ENCODE measurements at places on chromosomes 1 and 21.
A peak's percentile ranks its signal among the peaks of the same experiment; 100 is the strongest.

GRCh38 chr1:158331106-158331425 lies 265 bp downstream of the CD1B start:
- DNase-seq: no peak
- H3K4me1 ChIP-seq: peaks cover 12% of the 10 kb centered on the region
- H3K36me3 ChIP-seq: no peaks in the 10 kb centered on the region
- no peaks in the 10 kb centered on the region for H3K27me3 ChIP-seq
- H3K27ac ChIP-seq: no peak overlapping the region

DNA sequence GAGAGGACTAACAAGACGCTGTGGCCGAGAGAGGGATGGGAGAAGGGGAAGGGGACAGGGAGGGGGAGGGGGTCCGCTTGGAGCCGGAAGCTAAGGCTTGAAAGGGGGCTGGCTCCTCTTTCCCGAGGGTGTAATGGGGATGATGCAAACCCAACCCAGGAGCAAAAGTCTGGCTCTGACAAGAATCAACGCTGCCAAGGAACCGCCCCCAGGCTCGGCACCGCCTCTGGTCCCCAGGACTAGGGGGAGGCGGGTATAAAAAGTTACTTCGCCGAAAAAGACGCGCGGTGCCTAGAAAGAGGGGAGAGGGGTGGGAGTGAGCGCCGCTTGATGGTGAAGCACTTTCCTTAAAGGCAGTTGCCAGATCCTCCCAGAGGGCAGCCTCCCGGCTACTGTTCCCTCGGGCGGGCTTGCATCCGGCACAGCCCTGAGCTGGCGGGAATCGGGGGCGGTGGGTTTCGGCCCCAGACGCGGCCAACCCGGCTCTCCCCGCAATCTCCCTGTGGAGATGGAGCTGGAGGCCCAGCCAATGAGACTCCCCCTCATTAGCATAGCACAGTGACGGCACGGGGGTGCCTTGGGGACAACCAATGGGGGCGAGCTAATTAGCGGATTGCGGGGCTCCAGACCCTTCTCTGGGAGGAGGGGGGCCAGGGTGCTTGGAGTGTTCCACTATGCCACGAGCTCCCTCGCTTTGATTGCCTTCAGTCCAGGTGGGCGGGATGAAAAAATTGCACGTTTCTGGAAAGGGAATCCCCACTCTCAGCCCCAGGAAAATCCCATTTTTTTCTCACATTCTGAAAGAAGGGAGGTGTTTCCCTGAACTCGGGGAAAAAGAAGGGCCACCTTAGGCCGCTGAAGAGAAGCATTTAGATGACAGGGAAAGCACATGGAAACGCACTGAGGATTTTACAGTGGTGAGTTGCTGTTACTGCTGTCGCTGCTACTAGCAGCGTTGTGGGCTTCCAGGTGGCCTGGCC lies at the start of gene KCNT2:
TSS of gene KCNT2 (minus strand) at position 51 of the 980 bp plus-strand sequence. CDS start 131 bp downstream, outside the sequence.
- no peaks in the 10 kb centered on the region for H3K36me3 ChIP-seq
- H3K27me3 ChIP-seq: no peaks in the 10 kb centered on the region
- H3K4me1 ChIP-seq: no peaks in the 10 kb centered on the region
- DNase-seq: peak; percentile 5
- H3K27ac ChIP-seq: no peak within 1 kb of the TSS
- no peak within 1 kb of the TSS for H3K4me3 ChIP-seq

- H3K27ac ChIP-seq: no peak overlapping the region
- DNase-seq: peak; percentile 24
- H3K4me3 ChIP-seq: no peak overlapping the region
- peaks cover 13% of the 10 kb centered on the region for H3K4me1 ChIP-seq
- H3K27me3 ChIP-seq: no peaks in the 10 kb centered on the region
- no peaks in the 10 kb centered on the region for H3K36me3 ChIP-seq
These were observed 2.7 kb upstream of the RAD54L start for GRCh38 chr1:46244656-46245371.

GRCh38 chr1:205067031-205067430 lies 17.2 kb downstream of the TMEM81 start:
- no peaks in the 10 kb centered on the region for H3K27me3 ChIP-seq
- no peak overlapping the region for H3K4me3 ChIP-seq
- no peaks in the 10 kb centered on the region for H3K4me1 ChIP-seq
- no peak for DNase-seq
- H3K36me3 ChIP-seq: no peaks in the 10 kb centered on the region

GRCh38 chr1:47975302-47975921 lies 21.8 kb downstream of the TRABD2B start:
- H3K27ac ChIP-seq: no peak overlapping the region
- H3K27me3 ChIP-seq: no peaks in the 10 kb centered on the region
- no peaks in the 10 kb centered on the region for H3K4me1 ChIP-seq
- no peak for DNase-seq
- H3K4me3 ChIP-seq: no peak overlapping the region
- H3K36me3 ChIP-seq: no peaks in the 10 kb centered on the region

DNA sequence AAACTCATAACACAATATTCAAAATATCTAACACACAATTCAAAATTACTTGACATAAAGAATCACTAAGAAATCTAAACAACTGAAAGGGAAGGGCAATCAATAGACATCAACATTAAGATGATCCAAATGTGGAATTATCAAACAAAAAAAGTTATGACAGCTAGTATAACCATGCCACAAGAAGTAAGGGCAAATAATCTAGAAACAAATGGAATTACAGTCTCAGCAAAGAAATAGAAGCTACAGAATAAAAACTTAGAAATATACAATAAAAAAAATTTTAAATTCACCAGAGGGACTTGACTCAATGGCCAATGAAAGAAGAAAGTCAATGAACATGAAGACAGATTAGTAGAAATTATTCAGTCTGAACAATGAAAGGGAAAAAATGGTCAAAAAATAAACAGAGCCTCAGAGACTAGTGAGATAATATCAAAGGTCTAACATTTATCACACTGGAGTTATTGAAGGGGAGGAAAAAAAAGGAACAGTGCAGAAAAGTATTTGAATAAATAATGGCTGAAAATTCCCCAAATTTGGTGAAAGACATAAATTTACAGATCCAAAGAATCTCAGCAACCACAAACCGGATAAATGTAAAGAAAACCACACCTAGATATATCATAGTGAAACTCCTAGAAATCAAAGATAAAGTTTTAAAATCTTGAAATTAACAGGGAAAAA lies 41.8 kb downstream of the BARHL2 start:
- H3K27ac ChIP-seq: no peak overlapping the region
- DNase-seq: no peak
- no peaks in the 10 kb centered on the region for H3K27me3 ChIP-seq
- no peaks in the 10 kb centered on the region for H3K36me3 ChIP-seq
- no peak overlapping the region for H3K4me3 ChIP-seq

DNA sequence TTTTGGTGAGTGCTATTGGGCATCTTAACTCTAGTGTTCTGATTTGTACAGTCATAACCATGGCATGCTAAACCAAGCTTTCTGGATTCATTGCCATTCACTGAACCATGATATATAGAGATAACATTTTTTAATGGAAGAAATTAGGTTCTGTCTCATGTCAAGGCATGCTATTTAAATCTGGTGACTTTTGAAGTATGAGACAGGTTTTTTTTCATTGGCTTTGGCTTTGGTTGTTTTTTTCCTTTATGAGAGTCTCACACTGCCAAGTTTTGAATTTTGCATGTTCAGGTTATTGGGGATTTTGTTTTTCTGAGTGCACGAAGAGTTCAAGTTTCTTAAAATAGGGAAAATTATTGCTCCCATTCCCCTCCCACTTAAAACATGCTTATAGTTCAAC lies 141.3 kb upstream of the ADAMTS5 start:
- no peak for DNase-seq
- no peaks in the 10 kb centered on the region for H3K27me3 ChIP-seq
- no peak overlapping the region for H3K4me3 ChIP-seq

- H3K27me3 ChIP-seq: no peaks in the 10 kb centered on the region
- no peaks in the 10 kb centered on the region for H3K36me3 ChIP-seq
- H3K4me1 ChIP-seq: no peaks in the 10 kb centered on the region
- no peak overlapping the region for H3K27ac ChIP-seq
- DNase-seq: no peak
These were observed 1716.6 kb downstream of the MRPL39 start for GRCh38 chr21:23890652-23891051.

GRCh38 chr1:112444269-112444668 lies 48.3 kb downstream of the CTTNBP2NL start:
- no peak overlapping the region for H3K27ac ChIP-seq
- DNase-seq: no peak
- no peaks in the 10 kb centered on the region for H3K4me1 ChIP-seq
- H3K27me3 ChIP-seq: no peaks in the 10 kb centered on the region
- H3K4me3 ChIP-seq: no peak overlapping the region

GRCh38 chr1:84319662-84320061 lies 18.2 kb downstream of the SAMD13 start:
- H3K36me3 ChIP-seq: no peaks in the 10 kb centered on the region
- no peak overlapping the region for H3K4me3 ChIP-seq
- H3K27ac ChIP-seq: no peak overlapping the region
- no peaks in the 10 kb centered on the region for H3K4me1 ChIP-seq
- H3K27me3 ChIP-seq: no peaks in the 10 kb centered on the region
- DNase-seq: no peak

DNA sequence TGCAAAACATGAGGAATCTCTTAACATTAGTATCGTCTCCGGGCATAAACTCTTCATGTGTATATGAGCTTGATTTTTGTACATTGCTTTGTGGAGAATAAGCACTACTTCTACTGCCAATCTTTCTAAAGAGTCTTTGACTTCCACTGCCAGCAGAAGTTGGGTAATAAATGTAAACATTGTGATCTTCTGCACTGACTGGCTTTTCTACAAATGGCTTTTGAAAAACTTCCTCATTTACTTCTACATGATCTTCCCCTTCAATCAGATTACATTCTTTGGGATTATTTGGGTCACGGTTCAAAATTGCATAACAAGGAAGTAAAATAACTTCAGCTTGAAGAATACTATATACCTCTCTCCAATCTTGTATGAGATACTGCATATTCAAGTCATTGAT lies 30.4 kb upstream of the SLC44A5 start:
- H3K27ac ChIP-seq: no peak overlapping the region
- H3K4me1 ChIP-seq: no peaks in the 10 kb centered on the region
- no peaks in the 10 kb centered on the region for H3K27me3 ChIP-seq
- no peak overlapping the region for H3K4me3 ChIP-seq
- no peak for DNase-seq

- no peak overlapping the region for H3K4me3 ChIP-seq
- H3K27me3 ChIP-seq: no peaks in the 10 kb centered on the region
- H3K4me1 ChIP-seq: no peaks in the 10 kb centered on the region
- H3K36me3 ChIP-seq: peaks cover 5% of the 10 kb centered on the region
These were observed 33.7 kb downstream of the ZYG11B start for GRCh38 chr1:52759908-52760307.

DNA sequence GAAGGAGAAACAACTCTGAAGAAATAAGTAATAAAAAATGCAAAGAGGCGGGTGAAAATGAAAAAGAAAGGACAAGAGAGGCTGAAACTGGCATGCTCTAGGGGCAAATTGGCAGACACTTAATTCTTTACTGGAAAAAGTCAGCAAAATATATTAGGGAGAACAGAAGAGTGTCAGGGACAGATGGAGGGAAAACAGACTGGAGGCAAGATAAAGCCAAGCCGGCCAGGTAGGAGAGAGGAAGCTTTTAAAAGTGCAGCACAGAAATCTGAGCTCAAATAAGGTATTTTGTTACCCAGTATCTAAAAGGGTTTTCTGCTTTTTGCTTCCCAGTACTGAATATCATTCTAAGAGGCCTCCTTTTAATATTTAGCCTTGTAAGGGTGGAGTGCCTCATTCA lies 339.3 kb downstream of the PAPPA2 start:
- no peaks in the 10 kb centered on the region for H3K4me1 ChIP-seq
- no peaks in the 10 kb centered on the region for H3K36me3 ChIP-seq
- no peaks in the 10 kb centered on the region for H3K27me3 ChIP-seq
- no peak overlapping the region for H3K27ac ChIP-seq
- no peak overlapping the region for H3K4me3 ChIP-seq

GRCh38 chr1:99407018-99407417 lies 142.7 kb downstream of the PLPPR4 start:
- no peaks in the 10 kb centered on the region for H3K27me3 ChIP-seq
- DNase-seq: no peak
- H3K4me1 ChIP-seq: no peaks in the 10 kb centered on the region
